ENCODE measurements at places on chromosomes 3 and 15.

GRCh38 chr15:52486003-52486996 lies 42.4 kb downstream of the MYO5A start:
- no peak for DNase-seq

DNA sequence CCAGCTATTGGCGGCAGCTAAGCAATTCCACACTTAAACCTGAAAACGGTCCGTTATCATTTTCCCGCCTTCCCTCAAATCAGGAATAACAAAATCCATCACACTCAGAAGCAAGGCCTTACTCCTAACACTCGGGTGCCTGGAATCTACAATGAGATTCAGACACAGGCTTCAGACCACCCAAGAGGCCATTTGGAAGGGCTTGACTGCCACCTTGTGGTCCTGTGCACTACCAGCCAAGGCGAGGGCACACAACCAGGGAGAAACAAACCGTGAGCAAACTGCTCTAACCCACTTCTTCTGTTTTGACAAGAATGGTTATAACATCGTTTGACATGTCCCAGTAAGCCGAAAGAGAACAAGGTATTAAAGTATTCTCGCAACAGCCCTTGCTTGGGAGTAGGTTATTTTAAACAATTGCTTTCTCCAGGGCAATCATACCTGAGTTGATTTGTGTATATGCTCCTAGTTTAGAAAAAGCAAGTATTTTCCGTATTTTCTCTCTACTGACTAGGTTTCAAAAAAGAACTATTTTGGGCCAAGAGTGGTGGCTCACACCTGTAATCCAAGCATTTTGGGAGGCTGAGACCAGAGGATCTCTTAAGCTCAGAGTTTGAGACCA lies 40.1 kb upstream of the TAFA4 start:
- DNase-seq: no peak

DNA sequence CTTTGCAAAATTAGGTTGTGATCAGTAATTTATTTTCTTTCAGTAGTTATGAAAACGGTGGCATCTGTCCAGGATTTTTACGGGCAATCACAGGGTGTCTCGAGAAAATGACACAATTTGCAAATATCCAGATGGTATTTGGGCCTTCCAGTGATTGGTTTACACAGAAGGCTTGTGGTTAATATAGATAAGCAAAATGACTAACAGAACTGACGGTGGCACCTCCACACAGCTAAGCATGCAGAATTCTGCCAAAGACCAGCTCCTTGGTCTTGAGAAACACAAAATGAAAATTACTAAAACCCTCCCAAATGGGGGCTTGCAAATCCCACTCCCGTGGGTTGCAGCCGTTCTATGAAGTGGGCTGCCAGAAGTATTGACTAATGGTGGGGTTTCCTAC lies 5.5 kb downstream of the ARHGEF3 start:
- DNase-seq: no peak

GRCh38 chr15:101159096-101159935 lies 92.5 kb downstream of the CHSY1 start:
- no peak for DNase-seq

DNA sequence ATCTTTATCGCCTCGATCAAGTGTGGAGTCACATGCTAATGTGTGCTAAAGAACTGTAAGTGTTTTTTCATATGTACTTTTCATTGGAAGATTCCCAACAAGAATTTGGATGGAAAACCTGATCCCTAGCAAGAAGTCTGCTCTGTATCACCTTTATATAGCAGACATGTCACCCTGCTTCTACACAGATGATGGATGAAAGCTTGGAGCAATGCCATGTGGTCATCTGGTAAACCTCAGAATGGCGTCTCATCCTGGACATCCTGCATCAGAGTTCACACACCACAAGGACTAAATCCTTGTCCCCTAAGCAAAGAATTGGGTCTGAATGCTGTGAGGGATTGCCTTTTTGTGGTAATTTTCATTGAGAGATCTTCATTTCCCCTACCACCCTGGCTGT lies 42.1 kb upstream of the CTDSPL start:
- no peak for DNase-seq

- no peak for DNase-seq
These were observed 135.4 kb upstream of the LINGO1 start for GRCh38 chr15:77768107-77768506.
